Esophagus squamous epithelium (tissue), 5 donors: ENCODE measurements at places on chromosomes 1 and 21.

- DNase-seq, result no peak
Measured at GRCh38 chr21:40481764-40482163, 365.2 kb downstream of the DSCAM start.

- no peak for DNase-seq
Measured at GRCh38 chr1:113834716-113835115, 22.4 kb upstream of the RSBN1 start.

DNA sequence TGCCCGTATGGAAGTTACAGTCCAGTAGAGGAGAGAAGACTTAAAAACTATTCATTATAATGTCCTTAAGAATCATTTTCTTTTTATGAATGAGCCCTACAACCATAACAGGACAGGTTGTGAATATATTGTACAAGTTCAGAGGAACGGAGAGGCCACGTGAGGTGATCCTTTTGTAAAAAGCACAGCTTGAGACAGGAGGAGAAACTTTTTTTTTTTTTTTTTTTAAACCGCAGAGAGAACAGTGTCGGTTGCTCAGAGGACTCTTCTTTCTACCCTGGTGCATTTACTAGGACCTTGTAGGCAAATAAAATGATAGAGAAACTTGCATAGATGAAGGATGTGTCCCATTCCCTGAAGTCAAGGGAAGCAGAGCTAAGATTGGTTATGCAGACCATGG lies 32.1 kb downstream of the DYRK1A start:
- DNase-seq, result no peak

GRCh38 chr1:243917177-243917862 lies 67.3 kb upstream of the AKT3 start:
- DNase-seq, result no peak

- DNase-seq, result no peak
Measured at GRCh38 chr1:55868026-55868425, 652.9 kb upstream of the USP24 start.

DNA sequence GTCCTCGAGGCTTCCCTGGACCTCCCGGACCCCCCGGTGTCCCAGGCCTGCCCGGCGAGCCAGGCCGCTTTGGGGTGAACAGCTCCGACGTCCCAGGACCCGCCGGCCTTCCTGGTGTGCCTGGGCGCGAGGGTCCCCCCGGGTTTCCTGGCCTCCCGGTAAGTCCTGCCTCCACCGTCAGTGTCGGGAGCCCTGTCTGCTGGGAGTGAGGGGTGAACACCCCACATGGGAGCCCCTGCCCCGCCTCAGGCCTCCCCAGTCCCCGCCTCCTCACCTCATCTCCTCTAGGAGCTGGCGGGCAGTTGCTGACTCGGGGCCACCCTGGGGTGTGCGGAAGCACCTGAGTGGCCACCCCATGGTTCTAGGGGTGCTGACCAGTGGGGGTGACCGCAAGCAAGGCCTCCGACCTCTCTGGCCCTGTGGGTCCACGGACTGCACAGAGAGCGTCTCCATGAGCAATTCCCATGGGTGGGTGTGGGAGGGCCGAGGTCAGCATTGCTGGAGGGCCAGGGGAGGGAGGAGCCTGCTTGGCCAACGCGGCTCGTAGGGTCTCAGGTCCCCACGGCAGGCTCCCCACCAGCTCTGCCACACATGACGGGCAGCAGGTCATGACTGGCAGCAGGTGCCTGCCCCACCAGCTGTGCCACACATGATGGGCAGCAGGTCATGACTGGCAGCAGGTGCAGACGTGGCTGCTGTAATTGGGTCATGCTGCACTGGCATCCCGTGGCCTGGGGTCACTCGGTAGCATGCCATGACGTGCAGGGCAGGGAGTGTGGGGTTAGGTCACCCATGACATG lies 61.3 kb downstream of the SLC19A1 start:
- DNase-seq, result no peak

GRCh38 chr1:228214921-228215662 lies 7.2 kb downstream of the OBSCN start:
- DNase-seq, result no peak

DNA sequence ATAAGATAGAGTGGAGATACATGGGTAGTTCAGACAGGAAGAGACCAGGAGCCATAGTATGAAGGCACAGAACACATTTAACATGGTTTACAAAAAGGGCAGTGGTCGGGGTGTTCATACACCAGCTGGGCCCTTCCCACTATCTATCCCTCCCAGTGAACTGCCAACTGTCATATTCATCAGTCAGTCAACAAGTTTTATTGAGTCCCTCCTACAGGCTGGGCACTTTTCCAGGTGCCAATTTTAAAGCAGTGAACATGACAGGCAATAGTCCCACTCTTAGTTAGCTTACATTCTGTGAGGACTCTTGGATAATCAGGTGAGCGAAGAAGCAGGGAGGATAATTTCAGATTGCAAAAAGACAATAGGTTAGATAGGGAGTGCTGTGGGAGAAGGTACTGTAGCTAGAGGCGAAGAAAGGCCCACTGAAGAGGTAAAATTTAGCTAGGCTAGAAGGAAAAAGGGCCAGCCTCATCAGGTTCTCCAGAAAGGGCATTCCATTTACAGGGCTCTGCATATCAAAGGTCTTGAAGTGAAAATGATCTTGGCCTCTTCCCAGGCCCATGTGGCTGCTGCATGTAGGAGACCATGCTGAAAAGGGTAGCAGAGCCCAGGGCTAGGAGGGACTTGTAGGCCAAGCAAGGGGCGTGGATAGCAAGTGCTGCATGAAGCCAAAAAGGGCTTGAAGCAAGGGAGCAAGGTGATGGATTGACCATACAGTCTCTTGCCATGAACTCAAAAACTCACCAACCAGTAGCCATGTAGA lies 274.7 kb upstream of the SNX7 start:
- no peak for DNase-seq

- DNase-seq, result no peak
Measured at GRCh38 chr1:115214098-115214497, 124.0 kb downstream of the NGF start.

DNA sequence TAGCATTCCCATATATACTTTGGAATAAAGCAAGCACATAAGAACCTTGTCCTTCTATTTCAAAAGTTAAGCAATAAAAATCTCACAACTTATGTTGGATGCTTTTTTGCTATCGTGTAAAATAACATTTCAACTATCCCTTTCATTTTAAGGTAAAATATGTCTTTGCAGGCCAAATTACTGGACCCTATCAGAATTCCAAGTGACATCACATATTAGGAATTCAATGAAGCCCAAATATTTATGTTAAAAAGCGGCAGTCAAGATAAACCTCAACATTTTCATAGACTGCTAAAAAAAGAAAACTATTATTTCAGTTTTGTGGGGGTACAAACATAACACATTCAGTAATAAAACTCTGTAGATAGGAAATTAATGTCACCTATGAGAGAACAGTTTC lies 252.0 kb downstream of the KCTD3 start:
- no peak for DNase-seq

DNA sequence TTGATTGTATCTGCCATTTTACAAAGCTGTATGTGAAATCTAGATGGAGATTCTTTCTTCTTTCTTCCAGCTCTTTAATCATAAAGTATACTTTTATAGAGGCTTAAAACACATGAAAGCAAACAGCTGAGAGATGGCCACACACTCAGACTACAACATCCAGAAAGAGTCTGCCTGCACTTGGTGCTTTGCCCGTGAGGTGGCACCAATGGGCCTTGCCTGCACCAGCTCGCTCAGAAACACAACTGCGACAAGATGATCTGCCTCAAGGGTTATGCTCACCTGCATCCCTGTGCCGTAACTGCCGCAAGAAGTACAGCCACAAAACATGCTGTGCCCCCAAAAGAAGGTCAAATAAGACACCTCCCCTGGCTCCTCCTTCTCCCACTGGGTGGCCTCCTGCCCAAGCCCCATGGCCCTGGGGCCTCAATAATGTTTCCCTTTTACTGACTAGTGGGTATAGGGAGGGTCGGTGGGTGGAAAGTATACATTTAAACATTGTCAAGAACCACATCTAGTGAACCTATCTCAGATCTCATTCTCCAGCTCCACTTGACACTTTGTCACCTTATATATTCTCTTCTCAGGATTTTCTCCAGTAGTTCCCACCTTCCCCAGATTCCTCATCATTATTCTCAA lies 66.7 kb upstream of the ANGPTL3 start:
- no peak for DNase-seq

- DNase-seq, result no peak
Measured at GRCh38 chr1:222326006-222326709, 221.7 kb downstream of the HHIPL2 start.

- DNase-seq, result no peak
Measured at GRCh38 chr1:6301526-6301925, 40.6 kb upstream of the GPR153 start.

DNA sequence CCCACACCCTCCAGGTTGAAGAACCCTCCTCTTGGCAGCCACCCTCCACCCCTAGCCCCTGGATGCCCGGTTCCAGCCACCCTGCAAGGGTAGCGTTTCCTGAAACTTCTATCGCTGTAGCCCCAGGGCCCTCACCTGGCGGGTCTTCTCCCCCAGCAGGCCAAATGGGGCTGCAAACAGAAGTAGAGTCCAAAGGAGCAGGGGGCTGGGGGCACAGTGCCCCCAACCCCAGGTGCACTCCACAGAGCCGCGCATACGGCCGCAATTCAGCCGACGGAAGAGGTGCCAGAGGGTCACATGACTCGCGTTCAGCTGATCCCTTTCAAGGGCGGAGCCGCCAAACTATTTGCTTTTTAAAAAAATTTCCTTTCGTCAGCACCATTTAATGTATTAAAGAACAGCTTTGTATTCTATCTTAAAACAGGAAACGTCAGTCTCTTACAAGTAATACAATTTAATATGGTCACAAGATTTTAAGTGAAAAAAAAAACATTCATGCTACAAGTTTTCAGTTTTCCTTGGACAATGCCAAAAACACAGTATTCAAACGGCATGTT lies at the start of gene GLMP:
TSS of gene GLMP (minus strand) at position 289 of the 557 bp plus-strand sequence. CDS start at position 255, 34 bp downstream.
- no peak for DNase-seq

GRCh38 chr1:40712997-40713396 lies 21.5 kb downstream of the NFYC start:
- DNase-seq, result peak; percentile 1

DNA sequence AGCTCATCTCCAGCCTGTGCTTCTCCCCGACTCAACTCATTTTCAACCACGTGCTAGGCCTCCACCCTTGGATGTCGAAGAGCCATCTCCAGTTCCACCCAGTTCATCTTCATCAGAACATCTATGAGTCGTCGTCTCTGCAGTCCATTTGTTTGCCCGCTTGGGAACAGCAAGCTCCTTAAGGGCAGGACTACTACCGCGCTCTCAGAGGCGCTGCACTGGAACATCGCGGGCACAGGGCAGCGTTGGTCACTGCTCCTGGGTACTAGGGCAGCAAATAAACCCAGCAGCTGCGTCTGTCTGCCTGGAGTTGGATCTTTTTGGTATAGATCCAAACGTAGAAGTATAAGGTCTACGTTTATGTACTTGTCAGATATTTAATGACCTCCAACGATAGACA lies 478 bp upstream of the PRDM2 start:
- no peak for DNase-seq

DNA sequence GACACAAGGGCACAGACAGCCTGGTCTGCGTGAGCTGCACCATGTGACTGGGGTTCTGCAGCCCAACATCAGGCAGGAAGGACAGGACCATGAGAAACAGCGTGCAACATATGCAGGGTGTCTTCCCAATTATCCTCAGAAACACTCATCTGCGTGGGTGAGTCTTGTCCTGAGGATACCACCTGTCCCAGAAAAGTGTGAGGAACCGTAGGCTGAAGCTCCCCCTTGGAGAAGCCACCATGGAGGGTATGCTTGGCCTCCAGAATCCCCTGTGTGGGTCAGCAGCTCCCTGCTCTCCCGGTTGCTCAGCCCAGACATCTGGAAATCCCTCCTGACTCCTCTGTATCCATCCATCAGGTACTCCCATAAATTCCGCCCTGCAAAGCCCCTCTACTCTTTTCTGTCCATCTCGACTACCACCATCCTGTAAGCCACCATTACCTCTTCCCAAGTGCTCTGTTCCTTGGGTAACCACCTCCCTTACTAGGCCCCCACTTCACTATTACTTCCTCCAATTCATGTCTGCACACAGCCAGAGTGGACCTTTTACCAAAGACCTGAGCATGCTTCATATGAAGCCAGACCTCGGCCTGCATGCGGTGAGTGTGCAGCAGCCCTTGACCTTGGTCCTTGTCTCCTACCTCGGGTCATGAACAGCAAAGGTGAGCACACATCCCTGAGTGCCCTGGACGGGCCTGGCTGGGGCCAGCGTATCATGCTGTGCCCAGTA lies 33.0 kb downstream of the ETS2 start:
- DNase-seq, result no peak

GRCh38 chr21:18493422-18493821 lies 89.8 kb upstream of the TMPRSS15 start:
- no peak for DNase-seq

GRCh38 chr1:107549152-107549810 lies 408.4 kb downstream of the NTNG1 start:
- DNase-seq, result no peak

DNA sequence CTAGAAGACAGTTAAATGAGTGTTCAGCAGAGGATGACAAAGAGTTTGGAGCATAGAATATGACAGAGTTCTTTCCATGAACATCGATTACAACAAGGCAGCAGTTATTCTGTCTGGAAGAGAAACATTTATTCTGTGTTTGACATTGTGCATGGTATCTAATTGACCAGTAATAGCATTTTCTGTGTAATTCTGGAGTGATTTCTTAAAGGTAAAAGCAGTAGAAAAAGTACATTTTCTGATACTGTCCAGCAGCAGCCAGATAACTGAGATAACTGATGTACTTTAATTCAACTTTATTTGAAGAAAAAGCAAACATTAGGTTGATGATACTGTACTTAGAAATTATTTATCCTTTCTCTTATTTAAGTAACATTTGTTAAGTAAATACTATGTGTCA lies 497.1 kb downstream of the AGBL4 start:
- no peak for DNase-seq

GRCh38 chr21:34764715-34765284 lies 96.0 kb downstream of the CLIC6 start:
- no peak for DNase-seq

DNA sequence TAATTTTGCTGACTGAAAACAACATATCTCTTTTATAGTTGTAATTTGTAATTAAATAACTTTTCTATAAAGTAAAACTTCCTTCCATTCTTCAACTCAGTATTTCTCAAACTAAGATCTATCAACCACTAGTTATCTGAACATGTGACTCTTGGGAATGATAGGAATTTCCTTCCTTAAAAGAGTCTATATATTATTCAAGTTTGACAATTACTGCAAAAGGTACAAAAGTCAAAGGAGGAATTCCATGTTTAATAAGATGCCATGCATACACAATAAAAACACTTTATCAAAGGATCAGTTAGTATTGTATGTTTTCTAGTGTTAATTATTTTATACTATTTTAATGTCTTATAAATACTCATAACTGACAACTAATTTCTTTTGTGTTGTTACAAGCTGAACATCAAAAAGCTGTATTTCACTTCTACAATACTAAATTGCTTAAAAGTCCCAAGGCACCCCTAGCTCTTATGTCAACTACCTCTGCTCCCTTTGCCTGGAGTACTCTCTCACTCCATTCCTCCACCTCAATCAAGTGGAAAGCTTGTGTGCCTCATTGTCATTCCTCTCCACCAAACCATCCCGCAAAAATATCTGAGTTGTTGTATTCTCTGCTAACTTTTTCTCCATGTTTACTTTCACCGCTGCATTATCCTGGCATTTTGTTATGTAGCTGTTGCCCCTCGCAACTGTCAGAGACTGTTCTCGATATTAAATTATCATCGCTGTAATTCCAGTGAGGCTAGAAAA lies 67.9 kb downstream of the SLC44A5 start:
- DNase-seq, result no peak
